Ovary (tissue), 10 donors: ENCODE measurements at places on chromosomes 3 and 15.
A peak's percentile ranks its signal among the peaks of the same experiment; 100 is the strongest.

- no peak for DNase-seq
These were observed 29.9 kb downstream of the RCN2 start for GRCh38 chr15:76961268-76962011.

DNA sequence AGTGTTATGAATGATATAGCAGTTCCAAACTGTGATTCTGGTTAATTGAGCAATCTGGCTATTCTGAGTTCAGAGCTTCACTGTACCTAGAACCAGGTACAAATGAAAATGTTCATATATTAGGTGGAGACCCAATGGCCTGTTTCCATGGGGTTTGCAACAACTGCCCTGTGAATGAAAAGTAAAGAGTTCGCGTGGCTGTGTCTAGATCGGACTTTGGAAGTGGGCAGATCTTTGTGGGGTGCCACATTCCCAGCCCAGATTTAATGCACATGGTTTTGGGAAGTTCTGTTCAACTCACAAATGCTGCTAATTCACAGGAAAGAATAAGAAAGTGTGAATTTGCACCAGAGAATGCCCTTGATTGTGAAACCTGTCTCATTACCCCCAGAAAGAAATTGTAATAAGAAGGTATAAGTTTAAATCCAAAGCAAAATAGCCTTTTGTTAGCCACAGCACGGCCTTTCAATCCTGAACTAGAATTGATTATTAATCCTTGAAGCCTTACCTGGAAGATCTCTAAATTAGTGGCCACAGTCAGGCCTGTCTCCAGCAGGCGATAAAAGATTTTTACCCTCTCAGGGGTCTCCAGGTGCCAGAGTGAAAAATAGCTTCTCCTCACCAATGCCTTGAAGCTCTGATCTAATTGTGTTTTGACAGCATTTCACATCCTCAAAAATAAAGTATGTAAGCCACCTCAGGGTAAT, 22.6 kb downstream of the WHAMM start:
- DNase-seq, result no peak

- no peak for DNase-seq
These were observed 67.7 kb downstream of the FOXP1 start for GRCh38 chr3:71515636-71516365.

GRCh38 chr3:8365541-8365940, 136.1 kb upstream of the LMCD1 start:
- no peak for DNase-seq

DNA sequence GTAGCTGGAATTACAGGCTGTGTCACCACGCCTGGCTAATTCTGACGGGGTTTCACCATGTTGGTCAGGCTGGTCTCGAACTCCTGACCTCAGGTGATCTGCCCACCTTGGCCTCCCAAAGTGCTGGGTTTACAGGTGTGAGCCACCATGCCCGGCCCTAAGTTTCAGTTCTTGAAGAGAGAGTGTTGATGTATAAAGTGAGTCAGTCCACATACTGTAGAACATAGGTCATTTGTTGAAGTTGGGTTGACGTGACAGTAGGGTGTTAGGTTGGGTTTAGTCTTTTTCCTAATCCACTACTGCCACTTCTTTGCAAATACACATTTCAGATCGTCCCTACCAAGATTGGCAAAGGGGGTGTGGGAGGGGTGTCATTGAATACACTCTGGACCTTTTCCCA, 15.2 kb downstream of the DNAJC19 start:
- no peak for DNase-seq

GRCh38 chr3:129684270-129684669, 77.8 kb upstream of the PLXND1 start:
- DNase-seq, result no peak

- DNase-seq, result no peak
These were observed 95.0 kb upstream of the CCDC80 start for GRCh38 chr3:112735926-112736325.

GRCh38 chr3:114294940-114295480, 1.2 kb downstream of the TIGIT start:
- DNase-seq, result no peak

- no peak for DNase-seq
These were observed 84.1 kb downstream of the SCN11A start for GRCh38 chr3:38967693-38967989.

- no peak for DNase-seq
These were observed 15.9 kb downstream of the ABTB1 start for GRCh38 chr3:127688416-127689265.

- DNase-seq, result no peak
These were observed 5.7 kb downstream of the PDIA5 start for GRCh38 chr3:123072564-123072963.

DNA sequence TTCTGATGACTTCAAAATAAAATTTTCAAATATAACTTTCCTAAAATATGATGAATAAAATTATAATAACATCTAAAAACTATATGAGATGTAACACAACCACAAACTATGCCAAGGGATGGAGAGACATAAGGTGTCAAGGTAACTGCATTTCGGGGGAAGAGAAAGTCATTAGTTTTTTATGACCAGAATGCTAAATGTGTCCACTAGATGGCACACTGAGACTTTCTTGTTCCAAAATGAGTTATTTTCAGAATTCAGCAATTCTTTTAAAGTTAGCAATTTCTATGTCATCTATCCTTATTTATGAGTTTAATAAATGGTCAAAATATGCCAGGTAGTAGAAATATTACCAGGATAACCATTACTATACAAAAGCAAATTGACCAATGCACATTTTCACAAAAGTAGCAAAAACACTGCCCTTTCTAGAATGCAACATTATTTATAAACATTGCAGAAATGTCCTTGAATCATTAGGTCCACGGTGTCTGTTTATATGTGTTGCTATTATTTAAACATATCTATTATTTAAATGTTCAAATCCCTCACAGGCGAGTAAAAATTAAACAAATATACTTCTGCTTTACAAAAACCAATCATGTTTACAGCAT, 374.2 kb downstream of the PLCL2 start:
- no peak for DNase-seq

- DNase-seq, result no peak
These were observed 50.8 kb downstream of the RAB11A start for GRCh38 chr15:65920121-65920520.

DNA sequence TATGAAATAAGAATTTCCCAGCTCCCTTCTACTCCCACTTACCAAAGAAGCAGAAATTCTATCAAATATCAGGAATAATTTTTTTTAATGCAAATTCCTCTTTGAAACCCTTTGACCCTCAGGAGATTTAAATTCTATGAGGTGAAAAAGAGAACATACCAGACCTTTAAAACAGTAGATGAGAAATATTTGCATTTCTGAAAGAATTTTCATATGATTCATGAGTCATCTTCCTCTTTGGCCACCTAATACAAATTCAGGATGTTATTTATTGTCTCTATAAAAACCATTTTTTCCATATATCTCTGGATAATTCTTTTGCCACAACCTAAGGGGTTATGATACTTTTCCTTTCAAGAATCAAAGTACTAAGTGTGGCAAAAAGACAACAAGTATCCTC, 67.3 kb upstream of the ST3GAL6 start:
- DNase-seq, result no peak

- no peak for DNase-seq
These were observed 23.0 kb downstream of the NMNAT3 start for GRCh38 chr3:139654637-139655365.

DNA sequence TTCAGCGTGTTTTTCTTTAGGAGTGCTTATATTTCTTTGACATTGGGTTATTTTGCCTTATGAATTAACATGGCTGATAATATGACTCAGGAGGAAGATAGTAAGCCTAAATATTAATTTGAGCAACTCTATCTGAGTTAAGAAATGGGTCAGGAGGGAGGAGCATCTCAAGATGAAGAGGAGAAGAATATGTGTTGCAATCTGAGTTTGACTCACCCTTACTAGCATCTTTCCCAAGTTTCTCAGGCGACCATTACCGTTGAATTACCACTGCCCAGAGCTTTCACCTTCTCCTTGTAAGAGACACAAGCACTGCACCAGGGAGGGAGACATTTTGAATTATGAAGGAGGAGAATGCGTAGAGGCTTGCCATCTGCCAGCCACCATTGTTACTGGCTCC, 138.3 kb upstream of the MYRIP start:
- no peak for DNase-seq

GRCh38 chr3:53353202-53353601, 5.9 kb upstream of the DCP1A start:
- DNase-seq, result no peak

- DNase-seq, result no peak
These were observed 23.2 kb downstream of the ZNF148 start for GRCh38 chr3:125351814-125352456.

GRCh38 chr3:140019946-140020345, 85.0 kb downstream of the CLSTN2 start:
- DNase-seq, result no peak

- DNase-seq, result no peak
These were observed 12.5 kb downstream of the GASK1A start for GRCh38 chr3:42991341-42992315.

DNA sequence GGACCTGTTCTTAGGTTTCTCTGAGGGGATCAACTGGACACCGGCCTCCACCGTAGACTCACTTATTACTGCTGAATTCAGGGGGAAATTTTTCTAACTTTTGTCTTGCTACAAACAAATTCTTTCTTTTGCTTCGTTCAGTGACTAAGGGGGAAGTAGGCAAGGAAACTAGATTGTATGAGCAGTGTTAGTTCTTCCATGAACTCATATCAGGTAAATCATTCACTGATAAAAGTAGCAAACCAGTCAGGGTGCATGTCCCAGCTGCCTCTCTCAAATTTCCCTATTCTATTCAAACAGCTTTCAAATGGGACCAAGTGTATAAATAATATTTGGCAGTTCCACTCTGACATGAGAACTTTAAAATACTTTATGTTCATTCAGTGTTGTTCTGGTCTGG, 7.3 kb upstream of the CCDC13 start:
- DNase-seq, result no peak

GRCh38 chr3:121574449-121574848, 6.7 kb downstream of the ARGFX start:
- no peak for DNase-seq

DNA sequence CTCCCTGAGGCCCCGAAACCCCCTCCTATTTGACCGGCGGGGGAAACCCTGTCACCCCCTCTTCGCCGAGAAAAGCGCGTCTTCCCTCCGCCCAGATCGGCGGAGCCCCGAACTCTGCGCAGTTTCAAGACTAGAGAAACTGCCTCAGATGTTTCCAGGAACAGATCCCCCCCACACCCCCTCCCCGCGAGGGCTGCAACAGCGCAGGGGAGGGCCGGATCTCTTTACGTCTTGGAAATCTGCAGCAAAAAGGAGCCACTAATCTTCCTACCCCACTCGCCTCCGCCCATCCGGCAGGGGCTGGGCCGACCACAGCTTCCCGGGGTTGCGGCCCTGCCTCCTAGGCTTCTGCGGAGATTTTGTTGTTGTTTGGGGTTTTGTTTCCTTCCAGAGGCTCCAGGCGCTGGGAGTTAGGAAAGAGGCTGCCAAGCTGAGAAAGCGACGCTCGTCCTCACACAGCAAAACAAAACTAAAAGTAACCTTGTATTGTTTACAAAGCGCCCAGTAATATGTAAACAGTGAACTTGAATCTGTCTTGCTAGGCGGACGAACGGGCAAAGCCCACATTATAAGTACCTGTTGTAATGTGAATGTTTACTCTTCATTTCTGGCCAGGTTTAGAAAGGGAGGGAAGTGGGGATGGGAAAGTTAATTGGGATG, 2.2 kb downstream of the FOXB1 start:
- DNase-seq, result no peak

- no peak for DNase-seq
These were observed 530.0 kb downstream of the EPHB1 start for GRCh38 chr3:135325096-135325495.

DNA sequence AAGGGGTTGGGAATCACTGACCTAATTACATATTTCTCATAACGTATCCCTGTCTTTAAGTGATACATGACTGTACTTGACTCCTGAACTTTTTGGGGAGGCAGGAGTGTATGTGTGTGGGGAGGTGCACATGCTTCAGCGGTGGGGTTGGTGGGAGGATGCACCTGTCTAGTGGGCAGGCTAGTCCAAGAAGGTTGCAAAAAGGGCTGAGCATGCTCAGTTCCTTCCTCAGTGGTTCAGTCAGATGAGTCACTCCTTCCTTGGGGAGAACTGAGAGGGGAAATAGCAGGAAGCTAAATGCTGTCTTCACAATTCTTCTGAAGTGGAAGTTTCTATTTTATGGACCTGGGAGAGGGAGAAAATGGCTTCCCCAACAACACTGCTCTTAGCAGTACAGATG, 24.6 kb upstream of the AP4E1 start:
- DNase-seq, result no peak

DNA sequence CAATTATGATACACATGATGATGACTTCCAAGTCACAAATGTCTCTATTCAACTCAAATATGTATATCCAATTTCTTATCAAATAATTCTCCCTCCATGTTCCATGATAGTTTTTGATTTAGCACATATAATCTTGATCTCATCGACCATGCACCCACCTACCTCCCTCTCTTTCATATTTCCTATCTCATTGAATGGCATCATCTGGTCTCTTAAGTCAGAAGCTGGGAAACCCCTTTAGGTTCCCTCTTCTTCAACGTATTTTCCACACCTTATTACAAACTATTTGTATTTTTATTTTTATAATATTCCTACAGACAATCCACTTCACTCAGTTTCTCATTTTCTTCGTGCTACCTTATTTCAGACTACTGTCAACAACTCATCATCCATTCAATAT, 56.9 kb upstream of the DPH6 start:
- no peak for DNase-seq

DNA sequence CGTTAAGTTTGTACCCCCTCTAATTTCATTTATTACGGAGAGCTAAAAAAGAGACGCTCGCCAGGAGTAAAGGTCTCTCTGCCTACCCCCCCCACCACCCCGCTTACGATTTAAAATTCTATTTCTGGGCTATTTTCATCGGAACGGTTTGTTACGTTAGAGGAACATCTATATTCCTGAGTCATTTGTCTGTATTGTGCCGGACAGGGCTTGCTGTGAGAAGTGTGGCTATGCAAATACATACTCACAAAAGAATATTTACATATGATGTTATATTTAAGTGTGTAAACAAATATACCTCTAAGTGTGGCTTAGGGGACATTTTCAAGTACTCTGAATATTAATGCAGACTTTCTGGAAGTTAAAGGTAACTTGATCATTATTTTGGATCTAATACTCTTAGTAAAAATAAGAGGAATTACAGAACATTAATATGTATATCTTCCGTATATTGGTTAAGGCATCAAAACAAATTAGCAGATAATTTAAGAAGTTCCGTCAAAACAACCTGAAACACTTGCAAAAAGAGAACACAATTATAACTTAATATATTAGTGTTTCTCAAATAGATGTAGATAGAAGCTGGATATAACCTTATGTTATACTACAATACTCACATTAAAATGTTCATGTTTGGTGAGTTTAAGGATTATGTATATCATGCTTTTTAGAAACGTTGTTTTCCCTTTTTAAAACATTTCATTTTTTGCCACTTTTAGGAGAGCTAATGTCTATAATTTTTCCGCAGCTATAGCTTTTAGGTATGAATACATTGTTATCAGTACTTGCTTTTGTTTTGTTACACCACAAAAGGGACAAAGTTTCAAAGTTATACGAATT, 1.6 kb upstream of the SHOX2 start:
- DNase-seq, result no peak

GRCh38 chr15:73240866-73241499, 127.8 kb downstream of the HCN4 start:
- DNase-seq, result peak; percentile 56

GRCh38 chr3:122598556-122598955, 21.1 kb downstream of the PARP15 start:
- no peak for DNase-seq
